Fibroblast of skin of scalp (primary cell): ENCODE measurements at places on chromosomes 1 and 21.

GRCh38 chr21:41478319-41479177, 29.4 kb downstream of the TMPRSS2 start:
- DNase-seq, result peak; percentile 12

- DNase-seq, result no peak
Observed at GRCh38 chr1:155007251-155007828, 4.7 kb downstream of the ZBTB7B start.

GRCh38 chr1:145858901-145859490, at the start of gene PIAS3:
Gene PIAS3 (minus strand): TSS chr1:145859081. CDS start chr1:145858990, 91 bp downstream.
- peak; percentile 96 for DNase-seq

DNA sequence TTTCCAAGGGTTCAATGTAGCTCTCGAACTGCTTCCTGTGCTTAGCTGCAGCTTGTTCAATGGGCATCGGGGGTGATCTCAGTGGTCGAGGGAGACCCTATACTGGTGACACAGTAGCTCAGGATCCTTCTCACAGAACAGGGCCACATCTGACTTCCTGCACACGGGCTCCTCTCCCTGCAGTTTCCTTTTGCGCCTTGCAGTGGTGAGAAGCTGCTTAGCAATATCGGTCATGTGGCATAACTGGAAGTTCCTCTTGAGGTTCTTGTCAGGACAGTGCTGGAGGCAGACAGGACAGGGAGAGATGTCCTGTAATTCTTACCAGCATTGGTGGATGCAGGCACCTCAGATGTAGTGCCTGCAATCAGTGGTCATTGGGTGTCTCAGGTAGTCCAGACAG, 140.5 kb upstream of the MAP1LC3C start:
- DNase-seq, result no peak

GRCh38 chr1:94773931-94774422, 46.2 kb upstream of the SLC44A3 start:
- peak; percentile 82 for DNase-seq

DNA sequence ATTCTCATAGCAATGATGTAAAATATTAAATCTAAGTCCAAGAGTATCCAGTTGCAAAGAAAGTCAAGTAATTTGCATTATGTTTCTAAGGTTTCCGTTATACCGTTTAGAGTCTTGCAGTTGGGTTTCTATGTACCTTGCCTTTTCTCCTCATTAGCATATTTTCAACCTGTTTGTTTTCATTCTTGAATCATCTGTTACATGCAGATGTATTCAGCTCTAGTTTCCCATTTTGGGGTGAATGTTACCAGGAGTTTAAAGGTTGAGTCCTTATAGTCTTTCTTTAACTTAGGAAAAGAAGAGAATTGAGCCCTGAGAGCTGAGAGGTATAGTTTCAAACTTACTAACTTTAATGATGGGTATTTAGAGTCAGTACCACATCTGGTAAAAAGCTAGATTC, 139.9 kb downstream of the NFIA start:
- no peak for DNase-seq

- no peak for DNase-seq
Observed at GRCh38 chr1:3912809-3913685, 13.0 kb upstream of the C1orf174 start.

DNA sequence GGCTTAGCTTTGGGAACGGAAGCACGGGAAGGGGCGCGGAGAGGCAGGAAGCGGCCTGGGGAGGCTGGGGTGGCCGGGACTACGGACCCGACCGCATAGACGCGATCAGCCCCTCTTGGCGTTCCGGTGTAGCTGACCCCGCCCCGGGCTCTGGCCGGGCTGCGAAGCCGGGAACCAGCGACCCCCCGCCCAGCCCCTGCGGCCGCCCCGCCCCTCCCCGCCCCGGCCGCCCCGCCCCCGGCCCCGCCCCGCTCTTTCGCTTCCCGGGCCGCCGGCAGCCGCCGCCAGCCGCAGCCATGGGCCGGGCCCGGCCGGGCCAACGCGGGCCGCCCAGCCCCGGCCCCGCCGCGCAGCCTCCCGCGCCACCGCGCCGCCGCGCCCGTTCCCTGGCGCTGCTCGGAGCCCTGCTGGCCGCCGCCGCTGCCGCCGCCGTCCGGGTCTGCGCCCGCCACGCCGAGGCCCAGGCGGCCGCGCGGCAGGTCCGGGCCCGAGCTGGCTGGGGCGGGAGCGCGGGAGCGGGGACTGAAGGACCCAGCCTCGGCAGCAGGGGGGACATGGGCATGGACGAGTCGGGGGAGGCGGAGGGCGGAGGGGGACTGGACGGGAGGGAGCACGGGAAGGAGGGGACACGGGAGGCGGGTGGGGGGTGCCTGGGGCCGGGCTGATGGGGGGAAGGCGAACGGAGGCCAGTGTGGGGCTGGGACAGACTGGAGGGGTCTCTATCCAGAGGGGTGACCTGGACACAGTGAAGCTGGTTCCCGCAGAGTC, at the start of gene SELENON:
TSS of gene SELENON (plus strand) at position 259 of the 768 bp plus-strand sequence. CDS start at position 297, 38 bp downstream.
- DNase-seq, result peak; percentile 55

DNA sequence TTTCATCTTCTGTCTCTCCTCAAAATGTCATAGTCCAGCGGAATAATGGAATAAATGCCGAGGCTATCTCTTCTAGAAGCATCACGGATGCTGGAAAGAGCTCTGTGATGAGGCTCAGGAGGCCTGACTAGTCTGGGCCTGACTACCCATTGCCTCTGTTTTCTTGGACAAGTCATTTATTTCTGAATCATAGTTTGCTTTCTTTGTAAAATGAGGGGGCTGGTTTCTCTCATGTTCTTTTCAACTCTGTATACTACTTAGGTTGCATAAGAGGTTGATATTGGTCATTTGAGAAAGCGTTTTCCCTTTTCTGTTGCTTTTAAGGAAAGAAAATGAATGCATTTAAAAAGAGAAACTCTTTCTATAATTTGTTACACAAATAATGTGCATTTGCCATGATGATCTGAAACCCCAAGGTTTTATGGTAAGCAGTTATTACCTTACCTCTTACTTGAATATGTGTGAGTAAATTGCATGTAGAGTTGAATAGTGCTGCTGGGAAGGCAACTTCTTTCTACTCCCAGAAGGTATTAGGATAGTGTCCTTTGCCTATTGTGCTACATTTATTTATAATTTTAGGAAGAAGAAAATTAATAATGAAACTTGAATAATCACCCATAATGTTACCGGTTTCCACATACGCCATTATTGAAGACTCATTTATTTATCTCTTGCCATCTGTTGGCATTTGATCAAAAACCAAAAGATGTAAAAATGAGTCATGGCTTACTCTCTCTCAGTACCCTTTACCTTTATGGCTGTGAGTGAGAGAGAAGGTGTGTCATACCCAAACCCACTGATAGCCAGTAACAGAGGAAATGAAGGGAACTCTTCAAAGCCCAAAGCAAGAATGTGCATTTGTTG, 179.1 kb downstream of the FASLG start:
- DNase-seq, result no peak

GRCh38 chr1:23864801-23865542, 3.1 kb downstream of the FUCA1 start:
- no peak for DNase-seq

GRCh38 chr1:55604749-55605148, 389.6 kb upstream of the USP24 start:
- DNase-seq, result no peak

DNA sequence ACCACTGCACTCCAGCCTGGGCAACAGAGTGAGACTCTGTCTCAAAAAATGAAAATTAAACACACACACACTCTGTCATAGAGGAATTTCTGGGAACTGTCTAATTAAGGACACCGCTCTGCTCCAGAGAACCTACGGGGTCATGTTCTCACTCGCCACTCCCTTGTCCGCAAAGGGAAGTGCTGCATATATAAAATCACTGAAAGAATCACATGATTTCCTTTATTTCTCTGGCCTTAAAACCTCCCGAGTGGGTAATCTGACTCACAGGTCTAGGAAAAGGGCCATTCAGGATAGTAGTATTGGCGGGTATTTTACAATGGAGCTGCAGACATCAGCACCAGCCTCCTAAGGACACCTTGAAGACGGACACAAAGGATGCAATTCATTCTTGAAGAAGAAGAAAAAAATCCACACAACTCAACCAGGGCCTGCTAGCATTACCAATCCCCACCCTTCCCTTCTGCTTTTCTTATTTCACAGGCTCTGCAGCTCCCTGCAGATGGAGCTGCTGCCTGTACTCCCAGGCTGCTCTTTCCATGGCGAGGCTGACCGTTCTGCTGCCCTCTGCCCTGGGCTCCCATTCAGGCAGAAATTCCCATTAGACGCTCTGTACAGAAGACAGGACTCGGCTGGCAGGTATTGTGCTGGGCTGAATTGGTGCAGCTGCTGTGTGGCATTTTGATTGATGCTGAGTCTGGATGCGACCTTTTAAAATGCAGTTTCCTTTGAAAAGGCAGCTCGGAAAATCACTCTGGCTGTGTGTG, 53.3 kb upstream of the FAM89A start:
- DNase-seq, result peak; percentile 17
